Breast epithelium (tissue), 4 donors: ENCODE measurements at places on chromosomes 12 and 14. TPM values are rescaled to one million over a fixed set of nuclear protein-coding genes. Genes with fewer than 3 reads are reported as not detected.

Gene KRT75
- not detected for total RNA-seq

GRCh38 chr12:54161481-54162437 is 27.0 kb downstream of the SMUG1 start:
- H3K36me3 ChIP-seq: no peaks in the 10 kb centered on the region
- H3K4me1 ChIP-seq: no peaks in the 10 kb centered on the region
- DNase-seq: no peak
- H3K27me3 ChIP-seq: no peaks in the 10 kb centered on the region

Gene PTCSC3
- not detected for total RNA-seq

- H3K27me3 ChIP-seq: no peaks in the 10 kb centered on the region
- DNase-seq: no peak
- no peaks in the 10 kb centered on the region for H3K36me3 ChIP-seq
Measured at GRCh38 chr14:74846968-74847665, 28.8 kb downstream of the PROX2 start.

- peaks cover 9% of the 10 kb centered on the region for H3K4me1 ChIP-seq
- H3K4me3 ChIP-seq: no peak overlapping the region
- no peak for DNase-seq
- no peaks in the 10 kb centered on the region for H3K36me3 ChIP-seq
- H3K27ac ChIP-seq: no peak overlapping the region
Measured at GRCh38 chr12:29145372-29146170, 3.5 kb upstream of the FAR2 start.

Gene FZD10
- 2.0 TPM for total RNA-seq

DNA sequence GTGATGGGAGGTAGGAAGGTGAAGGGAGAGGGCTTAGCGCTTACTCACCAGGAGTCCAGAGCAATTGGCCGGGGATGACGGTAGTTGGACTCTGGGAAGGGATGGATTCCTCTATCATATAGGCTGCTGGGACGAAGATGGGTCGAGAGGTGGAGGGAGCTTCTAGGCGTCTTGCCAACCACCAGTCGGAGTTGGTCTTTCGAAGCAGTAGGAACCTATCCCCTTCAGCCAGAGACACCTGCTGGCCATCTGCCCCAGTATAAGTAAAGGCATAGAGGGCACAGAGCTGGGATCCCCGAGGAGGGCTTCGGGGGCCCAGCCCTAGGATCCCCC is 657 bp downstream of the ARHGAP9 start:
- H3K27ac ChIP-seq: peak overlapping the region; percentile 58
- H3K4me1 ChIP-seq: no peaks in the 10 kb centered on the region
- no peak for DNase-seq
- H3K36me3 ChIP-seq: no peaks in the 10 kb centered on the region

- H3K4me3 ChIP-seq: no peak overlapping the region
- H3K36me3 ChIP-seq: no peaks in the 10 kb centered on the region
- no peak for DNase-seq
Measured at GRCh38 chr12:26748412-26748740, 84.6 kb downstream of the ITPR2 start.

Gene TCL1B
- total RNA-seq: not detected
